Dermis blood vessel endothelial cell (primary cell): ENCODE measurements at places on chromosomes 2 and 18. TPM values are rescaled to one million over a fixed set of nuclear protein-coding genes. Genes with fewer than 3 reads are reported as not detected.

DNA sequence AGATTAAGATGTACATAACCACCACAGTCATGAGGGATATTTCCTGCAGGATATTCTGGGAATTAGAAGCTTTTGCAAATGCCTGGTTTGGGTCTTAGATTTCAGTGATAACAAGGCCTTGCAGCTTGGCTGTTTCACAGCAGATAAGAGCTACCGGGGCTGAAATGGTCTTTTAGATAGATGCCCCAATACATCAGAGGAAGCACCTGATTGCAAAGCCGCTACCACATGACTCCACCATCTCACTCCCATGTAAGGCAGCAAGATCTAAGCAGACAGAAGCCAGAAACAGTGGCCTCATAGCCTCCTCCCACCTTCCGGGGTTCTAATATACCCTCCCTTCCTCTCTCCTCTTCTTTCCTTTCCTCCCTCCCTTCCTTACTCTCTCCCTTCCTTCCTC is 31.1 kb upstream of the EPG5 start:
- DNase-seq: peak; percentile 20

GRCh38 chr2:2647141-2647541 is 316.1 kb upstream of the MYT1L start:
- peak; percentile 1 for DNase-seq

DNA sequence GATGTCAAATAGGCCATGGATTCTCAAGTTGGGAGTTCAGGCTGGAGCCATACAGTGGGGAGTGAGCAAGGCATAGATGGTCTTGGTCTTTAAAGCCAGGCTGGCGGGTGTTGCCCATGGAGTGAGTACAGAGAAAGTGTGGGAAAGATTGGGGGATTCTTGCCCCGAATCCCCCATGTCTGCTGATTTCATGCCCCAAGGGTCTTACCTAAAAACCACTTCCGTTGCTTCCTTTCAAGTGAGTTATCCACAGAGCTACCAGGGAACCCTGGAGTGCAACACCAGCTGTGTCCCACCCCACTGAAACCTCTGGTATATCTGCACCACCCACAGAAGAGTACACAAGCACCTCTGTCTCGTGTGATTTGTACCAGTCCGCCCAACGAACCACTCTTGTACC is 31.4 kb downstream of the FHOD3 start:
- DNase-seq: no peak

PARD3B gene
- total RNA-seq: 13.3 and 14.3 TPM in 2 replicates

STARD6 gene
- 0.09 TPM in 1 of 2 replicates, not detected in the other for total RNA-seq

GRCh38 chr18:13289481-13290205 is 71.1 kb downstream of the LDLRAD4 start:
- DNase-seq: no peak

- DNase-seq: no peak
These were observed 895.4 kb upstream of the ACVR2A start for GRCh38 chr2:146949400-146949799.
